ENCODE measurements at places on chromosomes 6 and 20.

DNA sequence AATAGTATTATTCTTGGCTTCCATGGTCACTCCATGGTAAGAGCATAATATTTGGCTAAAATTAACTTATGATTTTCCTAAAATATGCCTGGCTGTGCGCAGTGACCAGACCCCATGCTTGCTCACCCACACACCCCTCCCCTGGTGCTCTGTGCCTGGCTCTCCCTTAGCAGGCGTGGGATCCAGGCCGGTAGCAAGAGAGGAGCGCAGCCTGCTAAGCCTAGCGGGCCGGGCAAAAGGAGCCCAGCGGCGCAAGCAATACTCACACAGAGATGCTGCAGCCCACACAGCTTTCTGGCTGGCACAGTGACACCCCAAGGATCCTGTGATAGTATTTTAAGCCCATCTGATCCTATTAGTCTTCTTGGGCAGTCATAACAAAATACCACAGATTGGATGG, 79.8 kb upstream of the EYS start:
- peak; percentile 56 for DNase-seq

DNA sequence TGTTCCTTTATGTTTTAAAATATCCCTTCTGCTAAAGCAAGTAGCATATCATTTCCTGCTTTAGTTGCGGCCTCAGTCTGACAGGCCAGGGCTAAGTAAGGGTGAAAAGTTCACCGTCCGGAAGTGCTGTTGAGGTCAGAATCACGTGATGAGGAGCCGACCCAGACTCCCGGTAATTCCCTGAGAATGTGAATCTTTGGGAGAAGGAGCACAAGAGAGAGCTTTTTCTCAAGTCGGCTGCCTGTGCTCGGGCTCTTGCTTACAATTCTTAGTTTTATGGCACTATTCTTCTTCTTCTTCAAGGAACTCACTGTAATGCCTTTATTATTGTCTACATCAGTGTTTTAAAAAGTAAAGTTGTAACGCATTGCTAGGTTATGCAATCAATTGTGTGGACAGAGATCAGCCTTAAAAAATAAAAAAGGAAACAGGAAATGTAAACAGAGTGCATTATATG, 309.3 kb downstream of the PRL start:
- no peak for DNase-seq

- DNase-seq = no peak
Measured at GRCh38 chr6:113765909-113766308, 91.2 kb upstream of the MARCKS start.

DNA sequence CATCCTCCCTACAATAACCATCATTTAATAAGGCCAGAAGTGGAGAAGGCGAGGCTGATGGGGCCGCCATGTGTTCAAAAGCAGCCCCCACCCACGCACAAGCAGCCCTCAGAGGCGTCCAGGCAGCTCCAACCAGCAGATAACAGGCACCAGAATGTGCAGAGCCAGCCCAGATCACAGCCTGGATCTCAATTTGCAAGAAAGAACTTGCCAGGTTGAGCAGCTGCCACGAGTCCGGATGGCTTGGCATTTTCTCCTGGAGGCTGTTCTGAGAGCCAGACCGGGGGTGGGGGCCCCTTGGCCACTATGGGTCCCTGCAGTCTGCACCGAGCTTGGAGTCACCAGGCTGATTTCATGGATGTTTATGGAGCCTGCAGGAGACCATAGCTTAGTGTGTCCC, 338.1 kb downstream of the PREX1 start:
- DNase-seq = no peak

- DNase-seq = no peak
Measured at GRCh38 chr6:23246896-23247295, 677.5 kb downstream of the HDGFL1 start.

GRCh38 chr6:72946774-72947173, 278.5 kb downstream of the KHDC1L start:
- no peak for DNase-seq

GRCh38 chr6:30726506-30727413, 6.6 kb downstream of the TUBB start:
- DNase-seq = no peak

DNA sequence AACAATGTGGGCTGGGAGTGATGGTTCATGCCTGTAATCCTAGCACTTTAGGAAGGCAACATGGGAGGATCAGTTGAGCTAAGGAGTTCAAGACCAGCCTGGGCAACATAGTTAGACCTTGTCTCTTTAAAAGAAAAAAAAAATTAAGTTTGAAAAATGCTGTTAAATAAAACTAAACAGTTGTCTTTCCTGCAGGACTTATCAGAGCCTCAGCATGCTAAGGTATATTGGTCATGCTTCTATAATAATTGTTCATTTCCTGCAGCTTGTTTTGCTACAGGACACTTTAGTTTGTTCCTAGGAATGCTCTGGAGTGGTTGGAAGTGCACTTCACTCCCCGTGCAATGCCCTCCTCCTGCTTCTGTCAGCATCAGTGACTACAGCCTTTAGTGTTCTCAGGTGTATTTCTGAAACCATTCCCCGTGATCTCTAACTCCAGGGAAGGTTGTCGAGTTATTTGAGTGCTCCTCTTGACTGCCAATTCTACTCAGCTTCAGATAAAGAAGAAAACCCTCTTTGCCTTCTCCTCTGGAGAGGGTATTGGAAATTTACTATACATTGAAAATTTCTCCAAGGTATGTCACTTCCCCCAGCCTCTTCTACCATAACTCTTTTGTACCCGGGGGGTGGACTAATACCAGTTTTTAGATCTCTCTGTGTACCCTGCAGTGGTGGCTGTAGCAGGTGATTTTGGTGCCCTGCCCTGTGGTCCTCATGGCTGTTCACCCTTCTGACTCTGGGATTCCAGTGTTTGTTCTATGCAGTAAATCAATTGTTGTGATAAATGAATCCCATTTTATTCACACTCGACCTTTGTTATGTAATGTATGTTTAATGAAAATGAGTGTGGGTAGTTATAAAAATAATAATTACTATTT, 33.8 kb downstream of the NHLRC1 start:
- DNase-seq = no peak

DNA sequence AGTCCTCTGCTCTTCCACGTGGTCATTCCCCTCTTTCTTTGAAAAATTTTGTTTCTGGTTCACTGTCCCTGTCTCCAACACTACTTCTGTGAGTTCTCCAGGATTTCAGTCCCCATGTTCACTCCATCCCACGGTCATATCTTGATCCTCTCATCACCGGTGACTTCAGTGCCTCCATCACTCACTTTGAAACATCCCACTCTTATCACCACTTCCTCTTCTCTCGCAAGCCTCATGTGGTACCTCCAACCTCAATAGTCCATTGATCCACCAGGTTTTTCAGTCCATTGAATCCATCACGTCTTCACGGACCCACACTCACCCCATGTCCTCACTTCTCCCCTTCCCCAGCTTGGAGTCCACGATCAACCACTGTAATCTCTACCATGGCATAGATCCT, 64.8 kb downstream of the CARMIL1 start:
- no peak for DNase-seq

GRCh38 chr20:62318400-62319345, 15.9 kb downstream of the ADRM1 start:
- DNase-seq = no peak

GRCh38 chr6:13360671-13361540, 32.6 kb upstream of the TBC1D7 start:
- DNase-seq = no peak

GRCh38 chr20:50872560-50873425, 58.4 kb downstream of the ADNP start:
- no peak for DNase-seq

DNA sequence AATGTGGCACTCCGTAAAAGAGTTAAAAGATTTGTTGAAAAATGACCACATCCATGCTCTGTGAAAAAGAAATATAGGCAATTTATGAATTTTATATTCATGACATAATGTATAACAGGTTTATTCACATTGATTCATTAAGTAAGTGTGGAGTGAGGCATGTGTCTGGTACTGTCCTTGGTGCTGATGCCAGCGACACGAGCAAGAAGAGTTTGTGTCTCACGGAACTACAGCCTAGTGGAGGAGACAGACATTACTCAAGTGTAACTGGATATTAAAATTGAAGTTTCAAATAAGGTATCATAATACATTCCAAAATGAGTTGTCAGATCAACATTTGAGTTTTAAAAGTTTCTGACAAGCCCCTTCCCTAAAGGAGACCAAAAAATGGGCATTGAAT, 158.2 kb upstream of the PRND start:
- DNase-seq = no peak

- DNase-seq = no peak
Measured at GRCh38 chr6:168785720-168786511, 344.9 kb downstream of the SMOC2 start.

- no peak for DNase-seq
Measured at GRCh38 chr20:40192081-40192480, 497.0 kb downstream of the MAFB start.
